ACHN (cell line): ENCODE measurements at places on chromosomes 7 and 10.

DNA sequence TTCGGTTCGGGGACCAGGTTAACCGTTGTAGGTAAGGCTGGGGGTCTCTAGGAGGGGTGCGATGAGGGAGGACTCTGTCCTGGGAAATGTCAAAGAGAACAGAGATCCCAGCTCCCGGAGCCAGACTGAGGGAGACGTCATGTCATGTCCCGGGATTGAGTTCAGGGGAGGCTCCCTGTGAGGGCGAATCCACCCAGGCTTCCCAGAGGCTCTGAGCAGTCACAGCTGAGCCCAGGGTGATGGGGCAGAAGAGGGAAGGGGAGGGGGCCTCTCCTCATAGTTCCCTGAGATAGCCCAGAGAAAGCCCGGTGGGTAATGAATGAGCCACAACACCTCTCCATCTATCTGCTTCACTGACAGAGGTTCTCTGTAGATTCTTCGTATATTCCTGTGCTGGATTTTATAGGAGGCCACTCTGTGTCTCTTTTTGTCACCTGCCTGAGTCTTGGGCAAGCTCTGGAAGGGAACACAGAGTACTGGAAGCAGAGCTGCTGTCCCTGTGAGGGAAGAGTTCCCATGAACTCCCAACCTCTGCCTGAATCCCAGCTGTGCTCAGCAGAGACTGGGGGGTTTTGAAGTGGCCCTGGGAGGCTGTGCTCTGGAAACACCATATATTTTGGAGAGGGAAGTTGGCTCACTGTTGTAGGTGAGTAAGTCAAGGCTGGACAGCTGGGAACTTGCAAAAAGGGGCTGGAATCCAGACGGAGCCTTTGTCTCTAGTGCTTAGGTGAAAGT lies 16.4 kb downstream of the PRSS2 start:
- no peak for DNase-seq

GRCh38 chr7:93461350-93461749 lies 113.2 kb downstream of the CALCR start:
- DNase-seq, result peak; percentile 45

GRCh38 chr7:82396343-82396742 lies 47.2 kb downstream of the CACNA2D1 start:
- DNase-seq, result no peak

DNA sequence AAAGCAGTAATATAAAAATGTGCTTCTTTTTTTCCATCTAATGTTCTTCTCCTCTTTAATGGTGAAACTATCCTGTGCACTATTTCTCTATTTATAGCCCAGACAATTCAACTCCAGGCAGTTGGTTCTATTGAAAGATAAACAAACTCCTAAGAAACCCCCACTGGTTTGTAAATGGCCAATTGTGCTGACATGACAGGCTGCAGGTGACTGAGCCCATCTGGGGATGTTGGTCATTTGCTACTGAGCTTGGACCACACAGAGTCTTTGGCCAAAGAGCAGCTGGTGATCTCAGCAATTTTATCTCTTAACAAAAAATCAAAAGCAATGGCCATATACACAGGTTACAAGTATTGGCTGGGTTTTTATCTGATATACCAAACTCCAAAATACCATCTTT lies 631.8 kb upstream of the CELF2 start:
- DNase-seq, result no peak

DNA sequence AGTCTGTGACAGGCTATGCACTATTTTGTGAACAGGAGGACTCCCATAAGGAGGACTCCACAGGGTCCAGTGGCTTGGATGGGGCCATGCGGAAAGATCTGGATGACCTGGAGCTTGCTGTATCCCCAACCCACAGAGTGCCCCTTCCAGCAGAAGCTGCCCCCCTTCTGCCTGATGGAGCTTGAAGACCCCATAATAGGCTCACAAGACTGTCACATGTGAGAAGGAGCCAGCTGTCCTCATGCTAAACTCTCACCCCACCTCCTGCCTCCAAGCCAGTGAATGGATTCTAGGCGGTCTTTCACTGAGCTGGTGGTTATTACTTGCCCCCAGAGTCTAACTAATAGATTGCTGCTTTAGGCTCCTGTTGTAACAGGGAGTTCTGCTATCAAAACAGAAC lies 79.1 kb downstream of the XRCC2 start:
- no peak for DNase-seq

GRCh38 chr7:291373-292092 lies 1.6 kb downstream of the FOXL3 start:
- peak; percentile 24 for DNase-seq

DNA sequence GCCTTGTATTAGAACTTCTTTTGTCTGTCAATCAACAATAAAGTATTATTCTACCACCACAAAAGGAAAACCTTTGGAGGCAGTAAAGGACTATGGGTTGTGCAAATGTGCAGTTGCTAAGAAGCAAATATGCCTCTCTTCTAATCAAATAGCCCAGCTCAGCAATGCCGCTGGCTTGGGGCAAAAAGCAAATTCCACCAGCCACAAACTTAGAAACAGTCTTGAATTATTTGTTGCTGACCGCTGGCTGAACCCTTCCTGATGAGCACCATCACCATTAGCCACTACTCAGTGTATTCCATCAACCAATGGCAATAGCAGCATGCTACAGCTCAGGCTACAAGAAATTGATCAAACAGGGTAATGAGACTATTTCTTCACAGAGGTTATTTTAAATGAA lies 51.0 kb downstream of the SKAP2 start:
- DNase-seq, result no peak

DNA sequence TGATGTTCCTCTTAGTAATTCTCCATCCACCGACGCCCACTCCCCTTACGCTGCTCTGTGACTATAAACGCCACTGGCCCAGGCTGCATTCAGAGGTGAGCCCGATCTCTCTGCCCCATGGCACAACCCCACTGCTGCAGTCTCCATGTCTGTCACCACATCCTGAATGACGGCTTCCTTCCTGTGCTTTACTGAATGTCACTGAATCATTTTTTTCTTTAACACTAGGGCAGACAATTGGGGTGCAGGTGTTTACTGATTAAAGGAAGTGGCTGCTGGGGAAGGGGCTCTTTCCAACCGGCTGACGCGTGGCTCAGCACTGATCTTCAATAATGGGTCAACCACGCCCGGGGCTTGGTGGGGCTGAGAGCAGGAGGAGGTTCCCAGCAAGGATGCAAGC lies 208.3 kb downstream of the USP6NL start:
- DNase-seq, result no peak

GRCh38 chr7:93943816-93944540 lies 22.4 kb downstream of the GNG11 start:
- DNase-seq, result no peak

DNA sequence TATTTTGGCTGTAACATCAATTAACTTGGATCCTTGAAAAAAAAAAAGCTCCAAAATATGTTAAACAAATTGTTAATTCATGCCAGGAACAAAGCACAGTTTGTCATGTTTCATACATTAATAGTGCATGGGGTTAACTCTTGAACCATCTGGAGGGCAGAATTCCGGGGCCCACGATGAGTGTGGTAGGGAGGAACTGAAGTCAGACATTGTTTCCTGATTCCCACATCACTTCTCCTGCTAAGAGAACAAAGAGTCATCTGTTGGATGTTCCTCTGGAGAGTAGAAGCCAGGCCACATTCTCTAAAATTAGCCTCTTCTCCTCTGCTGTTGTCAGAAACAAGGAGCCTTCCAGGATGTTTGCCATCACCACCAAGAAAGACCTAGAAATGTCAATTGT lies 54.6 kb downstream of the TMEM178B start:
- DNase-seq, result no peak

- DNase-seq, result no peak
Observed at GRCh38 chr10:1121271-1121970, 65.2 kb downstream of the WDR37 start.

DNA sequence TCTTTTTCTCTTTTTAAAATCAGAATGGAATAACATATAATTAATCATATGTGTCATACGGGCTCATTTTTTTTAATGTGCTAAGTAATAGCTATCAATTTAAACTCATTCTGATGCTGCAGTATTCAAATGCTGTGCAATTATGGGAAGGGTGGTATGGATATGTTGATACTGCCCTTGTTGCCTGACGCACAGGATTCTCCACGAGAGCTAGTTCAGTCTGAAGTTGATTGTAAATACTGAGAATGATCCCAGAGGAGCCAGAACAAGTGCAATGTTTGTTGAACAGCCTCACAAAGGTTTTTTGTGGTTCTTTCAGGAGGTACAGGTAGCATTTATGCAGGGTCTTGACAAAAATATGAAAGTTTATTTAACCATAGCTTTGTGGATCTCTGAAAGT lies 13.4 kb downstream of the NPY start:
- DNase-seq, result no peak

- DNase-seq, result no peak
Observed at GRCh38 chr7:7702826-7703225, 15.6 kb downstream of the RPA3 start.

DNA sequence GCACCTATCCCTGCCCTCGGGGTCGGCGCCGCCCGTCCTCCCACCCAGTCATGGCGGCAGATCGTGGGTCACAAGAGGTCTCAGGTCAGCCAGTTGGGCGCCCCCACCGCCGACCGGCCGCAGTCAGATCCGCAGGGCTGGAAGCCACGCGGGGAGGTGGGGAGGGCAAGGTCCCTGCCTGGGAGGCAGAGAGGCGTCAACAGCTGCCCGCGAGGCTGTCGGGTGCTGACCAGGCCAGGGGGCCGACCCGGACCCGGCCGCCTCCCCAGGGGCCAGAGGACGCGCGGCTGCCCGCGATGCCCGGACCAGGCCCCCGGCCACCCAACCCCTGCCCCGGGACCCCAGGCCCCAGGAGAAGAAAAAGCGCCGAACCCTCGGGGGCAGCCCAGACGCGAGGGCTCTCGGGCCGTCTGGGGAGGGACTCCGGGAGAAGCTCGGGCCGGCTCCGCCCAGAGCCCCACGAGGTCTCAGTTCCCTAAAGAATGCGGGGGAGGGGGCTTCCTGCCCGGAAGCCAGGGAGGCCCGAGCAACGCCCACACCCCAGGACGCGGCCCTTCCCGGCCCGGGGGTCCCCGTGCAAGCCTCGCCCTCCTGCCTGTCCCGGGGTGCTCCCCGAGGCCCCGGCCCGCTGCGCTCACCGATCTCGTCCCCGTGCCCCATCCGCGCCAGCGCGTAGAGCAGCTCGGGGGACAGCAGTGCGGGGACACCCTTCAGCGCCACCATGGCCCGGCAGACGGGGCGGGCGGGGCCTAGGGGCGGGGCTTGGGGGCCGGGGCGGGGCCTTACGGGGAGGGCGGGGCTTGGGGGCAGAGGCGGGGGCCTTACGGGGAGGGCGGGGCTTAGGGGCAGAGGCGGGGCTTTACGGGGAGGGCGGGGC lies at the start of gene FUOM:
Gene FUOM, minus strand, starts transcription at position 735 of the 877 bp plus-strand sequence. Its CDS starts 12 bp downstream, at position 723.
- DNase-seq, result no peak

DNA sequence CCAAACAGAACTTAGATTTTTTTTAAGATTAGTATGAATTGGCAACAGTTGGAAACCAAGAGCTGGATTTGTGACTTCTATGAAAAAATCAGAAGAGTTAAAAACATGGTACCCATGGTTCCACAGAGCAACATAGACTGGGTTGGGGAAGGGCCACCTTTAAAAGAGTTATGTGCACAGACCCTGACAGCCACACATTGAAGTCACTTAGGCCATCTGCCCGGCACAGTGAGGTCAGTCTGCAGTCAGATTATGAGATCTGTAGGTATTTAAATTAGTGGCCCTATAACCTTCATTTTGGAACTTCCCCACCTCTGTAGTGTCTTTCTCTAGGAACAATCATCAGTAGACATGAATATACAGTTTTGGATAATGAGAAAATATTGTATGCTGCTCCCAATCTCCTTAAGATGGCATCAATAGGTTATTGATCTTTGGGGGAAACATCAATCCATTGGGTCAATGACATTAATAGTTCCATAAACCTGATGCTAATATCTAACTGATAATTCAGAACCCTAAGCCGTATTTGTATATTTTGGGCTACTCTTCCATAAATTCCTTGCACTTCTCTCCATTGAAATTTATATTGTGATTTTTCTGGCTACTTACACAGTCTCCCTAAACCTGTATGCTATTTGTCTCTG lies 7.0 kb downstream of the ANKRD1 start:
- DNase-seq, result no peak

DNA sequence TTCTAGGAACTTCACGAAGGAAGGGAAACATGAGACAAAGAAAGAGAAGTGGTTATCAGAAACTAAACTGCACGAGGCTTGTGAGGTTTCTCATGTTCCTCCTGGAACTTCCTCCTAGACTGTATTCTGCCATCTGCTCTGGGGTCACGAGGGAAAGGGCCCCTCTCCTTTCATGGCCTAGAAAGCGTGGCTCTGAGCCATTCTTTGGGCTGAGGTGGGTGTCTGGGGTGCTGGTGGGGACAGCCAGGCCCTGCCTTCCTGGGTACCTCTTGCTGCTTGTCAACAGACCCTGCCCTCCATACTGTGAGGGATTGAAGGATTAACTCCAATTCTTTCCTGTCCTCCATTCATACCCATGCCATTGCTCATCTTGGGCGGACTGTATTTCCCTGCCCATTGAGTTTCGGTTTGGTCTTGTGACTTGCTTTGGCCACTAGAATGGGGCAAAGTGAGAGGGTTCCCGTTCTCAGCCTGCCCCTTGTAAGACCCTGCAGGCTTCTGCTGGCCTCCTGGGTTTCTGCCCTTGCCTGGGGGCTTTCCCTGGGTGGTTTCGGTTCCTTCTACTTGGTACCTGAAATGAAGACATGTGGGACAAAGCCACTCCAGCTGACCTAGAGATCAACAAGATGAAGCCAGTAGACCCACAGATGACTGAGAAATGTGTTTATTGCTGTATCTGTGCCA lies 14.9 kb upstream of the GIMAP8 start:
- no peak for DNase-seq

- no peak for DNase-seq
Observed at GRCh38 chr10:37035853-37036252, 89.5 kb upstream of the ANKRD30A start.

GRCh38 chr7:148898845-148899484 lies 14.9 kb upstream of the EZH2 start:
- DNase-seq, result no peak

DNA sequence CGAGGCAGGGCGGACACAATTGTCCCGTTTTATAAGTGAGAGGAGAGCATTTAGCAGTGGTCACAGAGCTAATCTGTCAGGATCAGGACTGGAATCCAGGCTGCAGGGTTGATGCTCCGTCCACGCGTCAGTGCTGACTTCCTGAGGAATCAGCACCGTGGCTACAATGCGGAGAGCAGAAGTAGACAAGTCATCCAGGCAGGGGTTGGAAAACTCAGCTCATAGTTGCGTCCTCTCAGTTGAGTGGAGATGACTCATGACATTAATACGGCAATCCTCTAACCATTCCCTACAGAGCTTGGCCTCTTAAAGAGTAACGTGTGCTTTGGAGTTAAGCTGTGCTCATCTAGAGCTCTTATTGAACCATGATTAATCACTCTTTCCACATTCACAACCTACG lies 17.1 kb upstream of the HTR5A start:
- peak; percentile 99 for DNase-seq

- no peak for DNase-seq
Observed at GRCh38 chr10:113357681-113358300, 195.1 kb upstream of the HABP2 start.
